ENCODE measurements at places on chromosomes 5 and 9. TPM values are rescaled to one million over a fixed set of nuclear protein-coding genes. Genes with fewer than 3 reads are reported as not detected.
A peak's percentile ranks its signal among the peaks of the same experiment; 100 is the strongest.

- no peaks in the 10 kb centered on the region for H3K4me1 ChIP-seq
- no peak overlapping the region for H3K4me3 ChIP-seq
- no peaks in the 10 kb centered on the region for H3K36me3 ChIP-seq
- H3K27me3 ChIP-seq = no peaks in the 10 kb centered on the region
These were observed 226.6 kb downstream of the SNX18 start for GRCh38 chr5:54743997-54744788.

- H3K4me1 ChIP-seq = no peaks in the 10 kb centered on the region
- DNase-seq = no peak
- H3K27me3 ChIP-seq = no peaks in the 10 kb centered on the region
- no peak overlapping the region for H3K27ac ChIP-seq
These were observed 10.1 kb downstream of the KCNV2 start for GRCh38 chr9:2727374-2727773.

- no peak for DNase-seq
- H3K27me3 ChIP-seq = no peaks in the 10 kb centered on the region
- H3K36me3 ChIP-seq = no peaks in the 10 kb centered on the region
- H3K4me1 ChIP-seq = no peaks in the 10 kb centered on the region
- H3K27ac ChIP-seq = no peak overlapping the region
- no peak overlapping the region for H3K4me3 ChIP-seq
These were observed 253.0 kb upstream of the ARRDC3 start for GRCh38 chr5:91635950-91636734.

GRCh38 chr9:135907006-135907430 lies 328 bp downstream of the CAMSAP1 start:
- H3K36me3 ChIP-seq = no peaks in the 10 kb centered on the region
- H3K27ac ChIP-seq = peak overlapping the region; percentile 57
- H3K4me3 ChIP-seq = peak overlapping the region; percentile 42
- no peaks in the 10 kb centered on the region for H3K4me1 ChIP-seq
- H3K27me3 ChIP-seq = no peaks in the 10 kb centered on the region

DNA sequence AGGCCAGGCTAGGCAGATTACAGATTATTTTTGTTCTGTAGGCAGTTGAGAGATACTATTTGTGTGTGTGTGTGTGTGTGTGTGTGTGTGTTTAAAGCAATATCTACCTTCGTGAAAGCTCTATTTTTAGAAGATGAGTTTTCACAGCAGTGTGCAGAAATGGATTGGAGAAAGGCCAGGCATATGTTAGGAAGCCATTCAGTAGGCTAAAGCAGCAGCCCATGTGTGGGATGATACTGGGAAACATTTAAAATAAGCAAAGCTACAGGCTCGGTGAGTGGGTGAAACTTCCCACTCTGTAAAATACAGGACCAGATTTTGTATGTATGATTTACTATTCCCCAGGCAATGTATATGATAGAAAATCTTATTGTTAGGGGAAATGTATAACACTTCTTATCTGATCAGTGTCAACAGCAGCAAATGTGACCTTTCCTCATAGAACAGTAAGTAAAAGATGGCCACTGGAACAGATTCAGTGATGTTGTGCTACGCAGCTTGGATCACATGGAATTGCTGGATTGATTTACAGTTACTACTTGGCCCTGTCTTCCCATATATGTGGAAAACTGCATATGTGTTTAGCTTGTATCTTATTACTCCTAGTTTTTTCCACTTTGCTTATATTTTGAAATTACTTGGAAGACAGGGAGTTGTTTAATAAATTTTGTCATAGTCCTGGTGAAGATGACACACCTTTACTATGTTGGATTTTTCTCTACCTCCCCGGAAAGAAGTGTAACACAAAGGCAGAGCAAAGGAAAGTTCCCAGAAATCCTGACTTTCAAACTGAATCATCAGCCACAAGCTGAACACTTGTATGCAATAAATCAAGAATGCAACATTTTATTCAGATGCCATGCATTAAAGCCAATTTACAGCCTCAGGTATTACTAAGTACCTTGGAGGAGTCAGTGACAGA lies 1077.7 kb upstream of the SEMA6A start:
- no peak for DNase-seq
- no peaks in the 10 kb centered on the region for H3K36me3 ChIP-seq
- H3K27me3 ChIP-seq = no peaks in the 10 kb centered on the region
- no peak overlapping the region for H3K4me3 ChIP-seq
- no peak overlapping the region for H3K27ac ChIP-seq

PCDHB9 gene
- 5.4 TPM for total RNA-seq

DNA sequence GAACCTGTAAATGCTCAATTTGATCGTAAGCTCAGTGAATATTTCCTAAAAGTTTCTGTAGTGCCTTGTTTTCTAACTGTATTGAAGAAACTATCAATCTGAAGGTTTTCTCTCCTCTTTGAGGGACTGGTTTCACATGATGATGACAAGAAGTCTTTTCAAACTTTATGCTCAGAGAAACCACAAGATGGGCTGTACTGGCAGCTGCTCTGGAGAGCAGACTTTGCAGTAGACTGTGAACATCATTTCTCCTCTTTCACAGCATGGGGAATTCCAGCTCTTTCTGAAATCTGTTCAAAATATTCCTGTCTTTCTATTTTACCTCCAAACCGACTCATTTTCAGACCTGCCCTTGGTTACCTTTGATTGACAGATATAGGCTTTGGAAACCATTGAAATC lies 194.4 kb downstream of the IZUMO3 start:
- no peaks in the 10 kb centered on the region for H3K36me3 ChIP-seq
- no peak overlapping the region for H3K27ac ChIP-seq
- H3K4me1 ChIP-seq = no peaks in the 10 kb centered on the region
- DNase-seq = no peak

GRCh38 chr5:142493875-142494518 lies 169.2 kb upstream of the SPRY4 start:
- no peaks in the 10 kb centered on the region for H3K27me3 ChIP-seq
- H3K4me3 ChIP-seq = no peak overlapping the region
- no peaks in the 10 kb centered on the region for H3K4me1 ChIP-seq
- no peak overlapping the region for H3K27ac ChIP-seq
- no peaks in the 10 kb centered on the region for H3K36me3 ChIP-seq

PLAC8L1 gene
- 1.3 TPM for total RNA-seq

MZB1 gene
- total RNA-seq = 5.6 TPM

DNA sequence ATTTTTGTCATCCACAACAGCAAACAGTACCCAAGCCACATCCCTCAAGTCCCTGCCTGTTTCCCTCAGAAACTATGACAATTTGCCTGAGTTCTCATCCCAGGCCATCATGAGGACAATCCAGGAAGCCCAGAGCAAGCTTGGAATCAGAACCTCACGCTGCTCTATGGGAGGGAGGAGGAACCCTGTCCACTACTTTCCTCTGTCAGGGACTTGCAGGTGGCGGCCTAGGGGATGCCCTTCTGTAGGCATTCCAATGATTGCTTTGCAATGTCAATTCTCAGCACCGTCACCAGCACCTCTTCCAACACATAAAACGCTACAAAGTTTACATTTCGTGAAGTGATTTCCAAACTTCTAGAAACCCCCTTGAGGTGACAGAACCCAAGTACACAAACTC lies 170.4 kb upstream of the FSTL4 start:
- no peak for DNase-seq
- no peak overlapping the region for H3K4me3 ChIP-seq
- H3K36me3 ChIP-seq = no peaks in the 10 kb centered on the region
- H3K27ac ChIP-seq = no peak overlapping the region

CAVIN4 gene
- 0.26 TPM for total RNA-seq

PGM5 gene
- total RNA-seq = 275 TPM

DNA sequence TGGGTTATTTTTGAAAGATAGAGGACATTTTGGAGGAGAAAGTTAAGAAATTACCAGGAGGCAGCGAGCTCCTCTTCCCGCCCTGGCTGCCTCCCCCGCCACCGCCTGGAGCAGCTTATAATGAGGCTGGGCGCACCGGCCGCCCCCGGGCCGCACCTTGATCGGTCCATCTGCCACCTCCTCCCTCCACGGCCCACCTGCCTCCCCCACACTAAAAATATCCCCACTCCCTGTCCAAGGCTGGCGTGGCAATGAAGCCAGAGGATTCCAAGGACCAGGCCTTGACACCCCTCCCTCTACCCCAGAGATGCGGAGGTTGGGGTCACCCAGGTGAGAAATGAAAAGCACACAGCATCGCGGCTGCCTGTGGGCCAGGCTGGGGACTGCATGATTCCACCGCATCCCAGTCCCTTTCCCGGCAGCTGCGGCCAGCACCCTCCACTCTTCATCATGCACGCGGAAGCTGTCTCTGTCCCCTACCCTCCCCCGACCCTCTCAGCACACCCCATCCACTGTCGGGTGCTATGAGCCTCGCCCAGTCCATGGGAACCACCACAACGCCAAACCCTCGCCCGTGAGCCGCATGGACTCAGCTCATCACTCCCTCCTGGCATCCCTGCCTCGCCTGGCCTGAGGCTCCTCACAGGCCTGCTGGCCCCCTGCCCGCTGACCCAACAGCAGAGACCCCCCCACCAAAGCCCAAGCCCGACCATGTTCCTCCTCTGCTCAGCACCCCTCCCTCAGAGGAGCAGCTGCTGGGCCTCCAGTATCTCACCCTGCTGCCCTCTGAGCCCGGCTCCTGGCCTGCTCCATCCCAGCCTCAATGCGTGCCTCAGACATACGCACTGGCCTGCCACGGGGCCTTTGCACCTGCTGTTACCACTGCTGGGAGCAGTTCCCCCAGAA lies 50.0 kb downstream of the SARDH start:
- no peak overlapping the region for H3K27ac ChIP-seq
- H3K27me3 ChIP-seq = no peaks in the 10 kb centered on the region
- no peak for DNase-seq
- H3K4me1 ChIP-seq = no peaks in the 10 kb centered on the region

- no peaks in the 10 kb centered on the region for H3K27me3 ChIP-seq
- no peaks in the 10 kb centered on the region for H3K36me3 ChIP-seq
- peak within 1 kb of the TSS; percentile 52 for H3K4me3 ChIP-seq
- no peak for DNase-seq
- peak within 1 kb of the TSS; percentile 75 for H3K27ac ChIP-seq
These were observed at the start of gene SLC12A7 for GRCh38 chr5:1111727-1112289. TSS of gene SLC12A7 (minus strand) at chr5:1112063. CDS start at chr5:1111991, 72 bp downstream.

- no peak overlapping the region for H3K27ac ChIP-seq
- H3K4me1 ChIP-seq = no peaks in the 10 kb centered on the region
- DNase-seq = no peak
These were observed 149.0 kb downstream of the CD180 start for GRCh38 chr5:67047616-67048015.

COL15A1 gene
- total RNA-seq = 160 TPM

PALM2AKAP2 gene
- 49.5 TPM for total RNA-seq

CYLC2 gene
- not detected for total RNA-seq

ORM2 gene
- not detected for total RNA-seq

PITX1 gene
- total RNA-seq = 0.97 TPM

GRCh38 chr5:74042959-74043358 lies 417.0 kb downstream of the ARHGEF28 start:
- DNase-seq = no peak
- H3K4me3 ChIP-seq = no peak overlapping the region
- H3K4me1 ChIP-seq = no peaks in the 10 kb centered on the region
- no peak overlapping the region for H3K27ac ChIP-seq
- no peaks in the 10 kb centered on the region for H3K27me3 ChIP-seq
- H3K36me3 ChIP-seq = no peaks in the 10 kb centered on the region

TDRD7 gene
- 18.5 TPM for total RNA-seq

STPG3 gene
- not detected for total RNA-seq

Data from uterus (tissue), 4 donors.